Thoracic aorta (tissue), 2 donors: ENCODE measurements at places on chromosomes 5 and 9.

DNA sequence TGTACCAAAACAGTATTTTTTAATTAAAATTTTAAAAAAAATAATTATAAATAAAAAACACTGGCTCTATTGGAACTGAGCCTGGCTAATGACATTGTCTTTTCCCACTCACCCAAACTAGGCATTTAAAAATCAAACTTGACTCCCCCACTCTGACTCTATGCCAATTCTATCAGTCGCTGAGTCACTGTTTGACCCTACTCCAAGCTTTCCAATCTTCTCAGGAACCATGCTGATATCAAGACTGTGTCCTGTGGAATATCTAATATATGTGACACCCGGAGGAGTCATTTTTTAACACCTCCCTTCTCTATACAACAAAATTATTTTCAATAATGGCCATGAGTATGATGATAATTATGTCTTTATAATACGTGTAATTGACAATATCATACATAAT lies 171.6 kb upstream of the RASEF start:
- DNase-seq = no peak

- DNase-seq = no peak
Measured at GRCh38 chr5:174614500-174615135, 109.8 kb upstream of the MSX2 start.

DNA sequence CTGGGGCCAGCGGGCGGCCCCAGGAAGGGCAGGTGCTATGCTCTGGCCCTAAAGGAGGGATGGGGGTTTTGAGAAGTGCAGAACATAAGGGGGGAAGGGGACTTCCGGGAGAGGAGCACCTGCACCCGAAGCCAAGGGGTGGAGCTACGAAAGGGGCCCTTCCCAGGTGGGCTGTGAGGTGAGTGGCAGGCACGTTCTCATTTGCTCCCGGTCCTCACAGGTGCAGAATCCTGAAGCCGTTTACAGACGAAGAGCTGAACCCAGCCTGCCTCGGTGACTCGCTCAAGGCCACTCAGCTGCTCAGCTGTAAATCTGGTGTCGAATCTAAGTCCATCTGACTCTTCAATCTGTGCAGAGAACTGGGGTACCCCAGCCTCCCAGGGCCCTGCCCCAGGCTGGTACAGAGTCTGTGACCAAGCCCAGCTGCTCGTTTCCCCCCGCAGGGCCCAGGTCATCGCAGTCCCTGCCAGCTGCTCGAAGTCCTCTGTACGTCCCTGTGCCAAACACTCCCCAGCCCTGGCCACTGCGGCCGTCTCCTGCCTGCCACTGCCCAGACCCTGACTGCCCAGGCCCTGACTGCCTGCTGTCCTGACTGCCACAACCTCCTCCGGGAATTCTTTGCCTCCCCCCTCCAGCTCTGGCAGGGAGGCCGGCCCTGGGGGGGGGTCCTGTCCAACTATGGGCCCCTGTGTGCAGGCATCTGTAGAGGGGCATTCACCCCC lies 53.8 kb upstream of the RXRA start:
- DNase-seq = no peak

DNA sequence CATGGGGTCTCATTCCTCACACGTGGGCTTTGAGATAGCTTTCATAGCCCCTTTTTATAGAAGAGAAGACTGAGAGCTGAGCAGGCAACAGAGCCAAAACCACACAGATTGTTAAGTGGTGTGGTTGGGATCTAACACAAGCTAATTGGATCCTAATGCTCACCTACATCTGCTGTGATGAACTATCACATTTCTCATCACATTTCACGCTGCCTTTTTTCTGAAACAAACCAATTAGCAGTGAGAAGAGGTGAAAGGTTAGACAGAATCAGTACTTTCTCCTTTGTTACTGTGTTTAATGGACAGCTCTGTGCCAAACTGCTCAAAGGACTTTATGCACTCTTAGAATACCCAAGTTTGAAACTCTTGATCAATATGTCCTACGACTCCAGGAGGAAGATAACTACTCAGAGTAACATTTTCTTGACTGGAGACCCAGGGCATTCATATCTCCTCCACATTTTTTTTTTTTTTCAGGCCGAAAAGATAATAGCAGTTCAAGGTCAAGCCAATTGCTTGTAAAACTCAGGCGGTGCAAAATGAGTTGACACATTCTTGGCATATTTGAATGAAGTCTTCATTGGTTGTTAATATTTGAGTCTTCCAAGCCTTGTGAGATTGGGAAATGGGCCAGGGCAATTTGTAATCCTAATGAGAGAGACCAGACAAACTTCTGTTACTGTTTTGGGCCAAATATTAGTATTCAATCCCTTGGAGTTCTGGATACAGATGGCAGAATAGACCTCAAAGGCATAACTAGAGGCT lies 138.4 kb downstream of the KCTD16 start:
- no peak for DNase-seq

- no peak for DNase-seq
Measured at GRCh38 chr5:131682826-131683225, 47.8 kb upstream of the RAPGEF6 start.

DNA sequence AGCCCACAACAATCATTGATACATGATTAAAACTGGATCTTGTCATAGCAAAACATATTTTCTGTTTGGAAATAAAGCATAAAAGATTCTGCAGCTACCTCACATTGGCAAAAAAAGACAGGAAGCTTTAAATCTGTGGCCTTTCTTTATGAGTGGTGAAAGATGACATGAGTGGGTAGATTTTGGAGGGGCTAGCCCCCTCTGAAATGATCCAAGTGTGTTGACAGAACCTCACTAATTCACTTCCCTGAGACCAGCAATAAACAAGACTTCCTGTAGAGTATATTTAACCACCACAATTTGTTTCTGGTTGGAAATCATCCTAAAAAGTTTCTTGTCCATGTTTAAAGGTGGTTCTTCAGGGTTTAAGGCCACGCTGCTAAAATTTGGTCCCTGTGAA lies 530.8 kb downstream of the SPATA31D1 start:
- no peak for DNase-seq
